Esophagus squamous epithelium (tissue), 5 donors: ENCODE measurements at places on chromosomes 7 and 10. TPM values are rescaled to one million over a fixed set of nuclear protein-coding genes. Genes with fewer than 3 reads are reported as not detected.
A peak's percentile ranks its signal among the peaks of the same experiment; 100 is the strongest.

DNA sequence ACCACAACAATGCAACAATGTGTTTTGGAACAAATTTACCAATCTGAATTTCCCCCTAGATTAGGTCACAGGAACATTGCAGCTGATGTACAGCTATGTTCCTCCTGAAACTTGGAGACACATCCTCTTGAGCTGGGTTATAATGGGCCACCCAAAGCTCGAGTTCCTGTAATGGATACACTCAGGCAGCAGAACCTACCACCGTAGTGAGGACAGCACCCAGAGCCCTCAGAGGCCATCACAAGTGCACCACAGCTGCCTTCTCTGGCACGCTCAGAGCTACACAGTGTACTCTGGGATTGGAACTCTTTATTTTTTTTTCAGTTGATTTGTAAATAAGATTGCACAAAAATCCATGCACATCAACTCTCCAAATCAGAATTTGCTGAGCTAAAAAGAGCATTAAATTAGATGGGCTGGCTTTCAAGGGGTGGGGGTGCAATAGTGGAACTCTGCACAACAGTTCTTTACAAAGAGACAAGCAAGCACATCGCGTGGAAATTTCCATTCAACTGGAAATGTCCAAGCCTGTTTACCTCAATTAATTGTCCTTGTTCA, 56.7 kb downstream of the EGFR start:
- H3K27ac ChIP-seq = peak overlapping the region; percentile 91
- no peak for DNase-seq
- H3K36me3 ChIP-seq = no peaks in the 10 kb centered on the region
- peaks cover 98% of the 10 kb centered on the region for H3K4me1 ChIP-seq

GRCh38 chr10:126911301-126911700, 6.1 kb downstream of the DOCK1 start:
- no peaks in the 10 kb centered on the region for H3K27me3 ChIP-seq
- H3K4me1 ChIP-seq = peaks cover 60% of the 10 kb centered on the region
- H3K27ac ChIP-seq = no peak overlapping the region
- no peak overlapping the region for H3K4me3 ChIP-seq

DNA sequence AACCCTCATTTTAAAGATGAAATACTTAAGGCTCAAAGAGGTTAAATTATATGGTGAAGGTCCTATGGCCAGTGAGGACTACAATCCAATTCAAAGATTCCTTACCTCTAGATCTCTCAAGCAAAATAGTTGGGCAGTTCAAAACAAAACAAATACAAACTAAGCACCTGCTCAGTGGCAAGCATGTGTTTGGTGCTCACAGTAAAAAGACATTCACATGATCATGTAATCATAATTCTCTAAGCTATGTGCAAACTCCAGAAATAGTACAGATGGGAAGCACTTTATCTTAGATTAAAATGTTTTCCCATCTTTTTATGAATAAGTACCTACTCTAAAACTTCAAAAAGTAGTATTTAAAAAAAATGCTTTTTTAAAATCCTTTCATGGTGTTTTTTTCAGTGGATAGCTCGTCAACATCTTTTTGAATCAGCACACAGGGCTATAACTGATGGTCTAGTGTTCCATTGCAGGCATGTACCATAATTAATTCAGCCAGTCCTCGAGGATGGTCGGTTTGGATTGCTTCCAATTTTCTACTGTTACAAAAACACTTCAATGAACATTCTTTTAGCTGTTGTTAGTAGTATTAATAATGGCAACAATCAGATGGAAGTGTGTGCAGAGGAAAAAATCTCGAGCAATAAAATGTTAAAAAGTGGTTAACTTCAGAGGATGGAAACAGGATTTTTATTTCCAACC, 58.4 kb downstream of the CHCHD3 start:
- H3K27ac ChIP-seq = no peak overlapping the region
- H3K27me3 ChIP-seq = no peaks in the 10 kb centered on the region
- H3K4me3 ChIP-seq = no peak overlapping the region
- peaks cover 10% of the 10 kb centered on the region for H3K36me3 ChIP-seq

DNA sequence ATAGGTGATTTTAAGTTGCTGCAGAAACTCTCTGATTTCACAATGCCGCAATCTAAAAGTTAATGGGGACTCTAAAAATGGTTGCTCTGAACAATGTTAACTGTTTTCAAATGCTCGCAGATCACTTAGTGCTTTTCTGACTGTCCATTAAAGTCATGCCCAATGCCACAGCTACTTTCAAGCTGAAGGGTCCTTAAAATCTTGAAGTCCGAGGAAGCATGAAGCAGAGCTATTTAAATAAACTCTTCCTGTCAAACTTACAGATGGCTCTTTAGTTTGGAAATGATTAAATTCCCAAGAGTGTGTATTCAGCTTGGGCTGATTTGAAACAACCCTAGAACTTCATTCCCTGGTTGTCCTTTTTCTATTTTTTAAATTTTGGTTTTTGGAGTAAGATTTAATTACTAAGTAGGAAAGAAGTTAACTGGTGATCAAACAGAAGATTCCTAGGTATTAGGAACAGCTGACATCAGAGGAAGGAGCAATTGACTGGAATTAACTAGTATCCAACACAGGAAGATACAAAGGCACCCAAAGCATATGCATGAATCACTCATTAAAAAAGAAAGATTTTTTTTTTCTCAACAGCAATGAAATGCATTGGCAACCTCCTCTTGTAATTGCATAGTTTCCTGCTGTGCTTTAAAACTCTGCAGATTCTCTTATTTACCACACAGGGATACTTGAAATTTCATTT, 105.1 kb downstream of the NRP1 start:
- H3K27me3 ChIP-seq = no peaks in the 10 kb centered on the region
- DNase-seq = no peak
- H3K27ac ChIP-seq = no peak overlapping the region
- H3K4me1 ChIP-seq = no peaks in the 10 kb centered on the region
- no peaks in the 10 kb centered on the region for H3K36me3 ChIP-seq
- no peak overlapping the region for H3K4me3 ChIP-seq

The CUEDC2 gene
- 17.5 TPM for total RNA-seq
